Stimulated activated effector memory CD8-positive, alpha-beta T cell treated with anti-CD3 and anti-CD28 coated beads, Interleukin-12 subunit alpha, Interleukin-12 subunit beta, amount 100 ng/mL, for 72 hours (primary cell): ENCODE measurements at places on chromosomes 4 and X.

DNA sequence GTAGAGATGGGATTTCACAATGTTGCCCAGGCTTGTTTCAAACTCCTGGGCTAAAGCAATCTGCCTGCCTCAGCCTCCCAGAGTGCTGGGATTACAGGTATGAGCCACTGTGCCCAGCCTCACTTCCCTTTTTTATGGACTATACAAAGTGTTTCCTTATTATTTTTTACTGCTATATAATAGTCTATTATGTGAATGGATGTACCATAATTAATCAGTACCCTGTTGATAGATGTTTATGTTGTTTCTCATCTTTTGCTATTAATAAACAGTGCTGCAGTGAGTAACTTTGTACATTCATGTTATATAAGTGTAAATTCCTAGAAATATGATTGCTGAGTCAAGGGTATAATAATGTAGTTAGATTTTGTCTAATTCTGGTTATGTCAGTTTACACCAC lies 35.8 kb upstream of the LARP1B start:
- DNase-seq = no peak

- DNase-seq = no peak
Observed at GRCh38 chr4:79249881-79250503, 75.9 kb downstream of the NAA11 start.

- no peak for DNase-seq
Observed at GRCh38 chr4:120754590-120754989, 167.9 kb downstream of the PRDM5 start.

GRCh38 chr4:80294206-80294605 lies 27.7 kb downstream of the FGF5 start:
- no peak for DNase-seq

DNA sequence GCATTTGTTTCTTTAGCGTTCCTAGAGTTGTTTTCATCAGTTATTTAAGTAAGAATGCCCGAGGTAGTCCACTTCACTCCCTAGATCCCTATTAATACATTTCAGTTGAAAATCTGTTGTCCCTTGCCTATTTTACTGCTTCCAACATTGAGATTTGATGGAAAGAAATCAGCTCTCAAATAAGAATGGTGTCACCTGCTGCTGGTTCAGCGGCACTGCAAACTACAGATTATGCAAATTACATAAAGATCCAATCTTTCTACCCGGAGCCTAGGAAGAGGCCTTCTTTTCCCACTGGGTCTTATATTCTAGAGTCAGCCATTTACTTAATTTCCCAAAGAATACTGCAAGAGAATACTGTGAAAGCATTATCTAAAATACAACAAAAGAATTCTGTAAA lies 597.6 kb upstream of the MAGEB2 start:
- DNase-seq = no peak

- DNase-seq = no peak
Observed at GRCh38 chrX:18537524-18537923, 112.1 kb downstream of the CDKL5 start.

DNA sequence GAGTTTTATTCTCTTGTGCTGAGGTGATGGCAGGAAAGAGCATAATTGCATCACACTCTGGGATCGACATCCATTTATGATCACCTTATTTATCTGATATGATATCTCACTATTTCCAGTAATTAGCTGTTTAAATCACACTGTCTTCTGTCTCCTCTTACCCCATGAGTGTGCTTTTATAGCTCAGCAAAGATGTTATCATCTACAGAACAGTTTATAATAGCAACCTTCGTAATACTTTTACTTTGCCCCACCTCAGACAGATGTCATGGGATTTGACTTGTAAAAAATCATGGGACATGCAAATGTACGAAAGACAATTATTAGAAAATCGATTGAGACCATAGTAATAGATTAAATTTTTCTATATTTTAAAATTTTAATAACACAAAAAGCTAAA lies 1122.3 kb upstream of the PCDH10 start:
- no peak for DNase-seq

GRCh38 chr4:154143720-154144119 lies 347.9 kb downstream of the DCHS2 start:
- DNase-seq = no peak

DNA sequence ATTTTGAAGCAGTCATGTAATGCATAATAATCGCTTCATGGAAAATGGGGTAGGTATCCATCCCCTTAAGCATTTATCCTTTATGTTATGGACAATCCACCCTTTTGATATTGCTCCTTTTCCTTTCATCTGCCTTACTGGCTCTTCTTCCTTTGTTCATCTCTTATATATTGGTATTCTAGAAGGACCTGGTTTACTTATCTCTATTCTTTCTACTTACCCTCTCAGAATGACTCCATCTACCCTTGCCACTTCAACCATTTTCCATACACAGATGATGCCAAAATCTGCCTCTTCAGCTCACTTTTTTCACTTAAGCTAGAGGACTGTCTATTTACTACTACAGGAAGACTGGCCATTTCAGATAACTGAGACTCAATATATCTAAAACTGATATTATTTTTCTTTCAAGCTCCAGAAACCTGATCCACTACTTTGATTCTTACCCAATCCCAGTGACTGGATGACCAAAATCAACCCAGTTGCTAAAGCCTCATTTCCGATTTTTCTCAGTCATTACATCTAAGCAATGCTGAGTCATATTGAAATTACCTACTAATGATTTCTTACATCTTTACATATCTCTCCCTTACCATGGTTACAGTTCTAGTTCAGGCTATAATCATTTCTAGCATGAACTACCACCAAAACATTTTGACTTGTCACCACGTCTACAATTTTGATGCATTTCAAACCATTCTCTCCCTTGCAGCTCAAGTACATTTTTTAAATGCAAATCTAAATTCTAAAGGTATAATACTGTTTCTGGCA lies 93.7 kb downstream of the FAAH2 start:
- DNase-seq = no peak

- no peak for DNase-seq
Observed at GRCh38 chr4:28702571-28702970, 1841.9 kb downstream of the STIM2 start.

- DNase-seq = no peak
Observed at GRCh38 chr4:184506527-184507121, 32.3 kb upstream of the IRF2 start.

DNA sequence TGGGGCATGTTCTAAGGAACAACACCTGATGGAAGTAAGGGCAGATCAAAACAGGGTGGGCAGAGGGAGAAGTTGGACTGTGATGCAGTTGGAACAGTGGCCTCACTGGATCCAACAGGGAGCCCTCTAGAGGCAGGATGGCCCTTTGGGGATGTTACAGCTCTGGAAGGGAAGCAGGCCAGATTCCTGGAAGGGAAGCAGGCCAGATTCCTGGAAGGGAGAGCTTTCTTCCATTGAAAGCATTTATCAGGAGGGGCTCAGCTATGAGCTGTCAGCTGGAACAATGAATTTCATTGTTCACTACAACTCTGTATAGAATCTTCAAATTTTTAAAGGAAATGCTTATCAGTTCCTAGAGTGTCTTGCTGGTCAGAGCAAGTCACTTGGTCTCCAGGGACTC lies 17.7 kb downstream of the IL15 start:
- DNase-seq = no peak

- no peak for DNase-seq
Observed at GRCh38 chr4:101127176-101127790, 220.0 kb downstream of the PPP3CA start.

- DNase-seq = no peak
Observed at GRCh38 chrX:19670854-19671620, 155.7 kb upstream of the MAP3K15 start.

DNA sequence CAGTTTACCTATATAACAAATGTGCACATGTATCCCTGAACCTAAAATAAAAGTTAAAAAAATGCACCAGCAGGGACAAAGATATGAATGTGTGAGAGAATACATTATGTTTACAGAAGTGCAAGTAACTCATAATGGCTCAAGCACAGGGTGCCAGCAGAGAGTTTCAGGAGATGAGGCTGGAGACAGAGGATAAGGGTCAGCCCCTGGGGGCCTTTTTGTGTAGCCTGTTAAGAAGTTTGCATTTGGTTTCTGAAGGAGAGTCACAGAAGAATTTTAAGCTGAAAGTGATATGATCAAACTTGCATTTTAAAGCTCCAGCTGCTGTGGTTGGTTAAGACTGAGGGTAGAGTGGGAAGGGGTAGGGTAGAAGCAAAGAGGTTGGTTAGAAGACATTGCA lies 48.6 kb upstream of the CAPN6 start:
- DNase-seq = no peak

- no peak for DNase-seq
Observed at GRCh38 chr4:186981161-186981560, 257.5 kb upstream of the FAT1 start.

- DNase-seq = no peak
Observed at GRCh38 chr4:158778156-158778711, 9.4 kb downstream of the FNIP2 start.

- DNase-seq = no peak
Observed at GRCh38 chr4:31741326-31741725, 1021.2 kb downstream of the PCDH7 start.

GRCh38 chr4:80367737-80368136 lies 32.2 kb downstream of the CFAP299 start:
- no peak for DNase-seq

GRCh38 chr4:25978327-25978726 lies 64.3 kb downstream of the SMIM20 start:
- no peak for DNase-seq

GRCh38 chrX:37320541-37321203 lies 28.5 kb upstream of the PRRG1 start:
- no peak for DNase-seq
